ENCODE measurements at places on chromosomes 7 and 10. TPM values are rescaled to one million over a fixed set of nuclear protein-coding genes. Genes with fewer than 3 reads are reported as not detected.

Gene EPHA1
- not detected for total RNA-seq

Gene SEPTIN14
- not detected for total RNA-seq

Gene TMEM140
- total RNA-seq: 17.4 TPM

Gene MBL2
- total RNA-seq: not detected

Gene MMRN2
- not detected for total RNA-seq

Gene TAS2R38
- total RNA-seq: not detected

Gene HDAC9
- total RNA-seq: 15.0 TPM

Gene DNAJC1
- 53.5 TPM for total RNA-seq

Gene MYOZ1
- total RNA-seq: not detected
